NCI-H774 (cell line): ENCODE measurements at places on chromosomes 1 and 21.
A peak's percentile ranks its signal among the peaks of the same experiment; 100 is the strongest.

GRCh38 chr1:90044346-90044745 lies 49.4 kb downstream of the ZNF326 start:
- DNase-seq: no peak

DNA sequence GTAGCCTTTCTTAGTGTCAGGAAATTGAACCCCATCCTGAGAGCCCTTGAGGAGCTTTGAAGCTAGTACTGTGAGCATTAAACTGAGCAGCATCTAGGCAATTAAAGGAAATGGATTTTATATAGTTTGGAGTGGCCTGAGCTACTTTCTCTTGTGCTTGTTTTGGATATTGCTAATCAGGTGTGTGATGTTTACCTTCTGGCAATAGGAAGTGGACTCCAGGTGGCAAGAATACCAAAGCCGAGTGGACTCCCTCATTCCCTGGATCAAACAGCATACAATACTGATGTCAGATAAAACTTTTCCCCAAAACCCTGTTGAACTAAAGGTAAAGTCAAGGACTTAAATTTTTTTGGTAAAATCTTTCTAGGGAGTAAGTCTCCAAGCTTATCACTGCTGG lies 79.4 kb downstream of the MACF1 start:
- peak; percentile 17 for DNase-seq

DNA sequence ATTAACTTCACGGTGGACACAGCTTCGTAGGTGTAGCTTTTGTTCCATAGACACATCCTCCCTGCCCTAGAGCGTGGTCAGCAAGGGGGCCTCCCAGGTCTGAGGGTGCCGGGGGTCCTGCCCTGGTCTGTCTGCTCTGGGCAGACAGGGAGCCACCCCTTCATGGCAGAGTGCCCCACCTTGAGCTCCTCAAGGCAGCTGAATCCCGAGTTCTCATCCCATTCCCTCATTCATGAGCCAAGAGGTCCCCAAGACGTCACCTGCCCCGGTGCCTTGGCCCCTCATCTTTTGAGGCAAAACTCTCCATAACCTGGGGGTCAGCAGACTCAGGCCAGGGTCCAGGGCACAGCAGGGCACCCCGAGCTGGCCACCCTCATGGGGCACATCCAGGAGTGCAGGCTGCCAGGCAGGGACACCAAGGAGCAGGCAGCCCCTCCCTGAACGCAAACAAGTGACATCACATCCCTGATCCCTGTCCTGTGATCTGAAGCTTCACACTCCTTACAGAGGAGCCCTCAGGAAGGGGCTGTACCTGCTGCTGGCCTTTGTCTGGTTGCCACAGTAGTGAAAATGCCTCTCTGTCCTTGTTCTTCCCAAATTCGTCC lies 23.3 kb downstream of the UBASH3A start:
- DNase-seq: no peak

GRCh38 chr1:21966247-21967000 lies 10.4 kb upstream of the CELA3B start:
- DNase-seq: no peak

GRCh38 chr1:39407510-39407895 lies 83.9 kb upstream of the BMP8A start:
- no peak for DNase-seq

DNA sequence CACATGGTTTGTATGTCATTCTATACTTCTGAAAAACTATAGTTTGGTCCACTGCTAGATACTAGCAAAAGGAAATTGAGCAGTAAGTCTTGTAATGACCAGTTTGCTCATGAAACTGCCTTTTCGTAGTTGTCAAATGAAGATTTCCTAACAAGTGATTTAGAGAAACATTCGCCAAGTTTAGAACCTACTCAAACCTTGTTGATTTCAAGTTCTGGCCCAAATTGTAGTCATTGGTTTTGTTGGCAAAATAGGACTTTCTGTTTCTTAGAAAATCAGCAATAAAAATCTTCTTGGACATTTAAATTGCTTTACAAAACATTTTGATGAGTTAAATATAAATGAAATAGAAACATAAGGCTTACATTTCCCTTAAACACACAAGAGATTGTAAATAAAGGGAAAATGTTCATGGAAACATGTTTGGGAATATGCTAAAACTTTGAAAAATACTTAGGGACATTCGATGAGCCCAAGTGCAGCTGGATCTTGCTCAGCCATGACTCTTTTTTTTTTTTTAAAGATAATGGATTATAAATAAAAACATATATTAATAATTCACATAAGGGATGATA lies 178.5 kb upstream of the LYPLAL1 start:
- no peak for DNase-seq

DNA sequence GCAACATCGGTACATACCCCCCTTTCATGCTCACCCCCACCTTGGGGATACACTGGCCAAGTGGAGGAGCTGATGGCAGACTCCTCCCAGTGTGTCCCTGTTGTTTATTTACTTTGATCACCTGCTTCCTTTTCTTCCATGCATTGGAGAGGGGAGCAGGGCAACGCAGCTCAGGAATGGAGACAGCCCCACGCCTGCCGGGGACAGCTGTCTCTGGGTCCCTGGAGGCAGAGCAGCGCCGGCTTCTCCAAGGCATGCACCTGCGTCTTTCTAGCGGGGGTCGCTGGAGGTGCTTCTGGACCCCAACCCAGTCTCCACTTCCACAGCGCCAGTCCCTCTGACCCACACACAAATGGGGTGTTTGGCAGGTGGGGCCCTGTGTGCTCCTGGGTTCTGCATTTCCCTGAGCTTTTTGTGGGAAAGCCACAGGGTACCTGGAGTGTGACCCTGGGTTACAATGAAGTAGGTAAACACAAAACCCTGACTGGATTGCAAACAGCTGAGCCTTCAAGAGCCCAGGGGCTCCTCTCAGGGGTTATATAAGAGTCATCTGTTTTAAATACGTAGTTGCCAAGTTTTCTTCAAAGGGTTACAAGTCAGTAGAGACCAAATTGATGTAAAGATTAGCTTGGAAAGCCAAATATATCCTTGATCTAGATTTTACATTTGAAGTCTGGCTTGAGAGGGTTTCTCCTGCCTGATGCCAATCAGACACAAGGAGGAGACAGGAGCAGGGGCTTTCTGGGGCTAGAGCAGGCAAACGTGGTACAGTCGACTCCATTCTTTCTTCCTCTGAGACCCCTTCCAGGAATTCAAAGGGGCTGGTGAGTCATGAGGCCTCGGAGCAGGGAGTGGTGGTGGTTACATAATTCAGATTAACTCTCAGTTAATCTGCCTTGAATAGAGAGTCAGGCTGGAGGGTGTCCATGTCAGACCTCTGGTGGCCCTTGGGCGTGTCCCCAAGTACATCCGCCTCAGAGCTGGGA lies 4.5 kb downstream of the AJAP1 start:
- DNase-seq: no peak

DNA sequence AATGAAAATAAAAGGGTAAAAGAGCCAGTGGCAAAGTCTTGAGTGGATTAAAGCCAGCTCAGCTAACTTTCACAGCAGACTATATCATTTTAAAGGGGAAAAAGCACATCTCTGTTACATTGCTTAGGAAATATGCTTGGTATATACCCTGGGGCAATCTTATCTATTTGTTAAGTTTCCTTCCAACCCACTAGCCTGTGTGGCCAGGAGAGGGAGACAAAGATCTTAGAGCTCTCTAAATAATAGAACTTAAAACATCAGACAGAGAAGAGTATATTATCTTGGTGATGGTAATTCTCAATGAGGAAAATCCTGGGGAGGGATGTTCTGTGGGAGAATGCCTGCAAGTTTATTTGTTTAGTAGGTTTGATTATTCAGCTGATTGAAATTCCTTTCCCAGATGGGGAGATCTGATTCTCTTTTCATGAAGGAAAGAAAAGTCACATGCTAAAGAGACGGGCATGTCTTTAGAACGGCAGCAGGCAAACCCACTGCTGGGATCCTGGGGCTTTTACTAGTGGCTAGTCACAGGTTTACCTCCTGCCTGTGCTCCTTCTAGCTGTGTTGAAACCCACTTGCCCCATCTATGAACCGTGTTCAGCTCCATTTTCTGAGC lies 3.6 kb downstream of the KCNE2 start:
- DNase-seq: peak; percentile 26

- DNase-seq: no peak
Observed at GRCh38 chr1:115183721-115184259, 94.5 kb upstream of the TSPAN2 start.

DNA sequence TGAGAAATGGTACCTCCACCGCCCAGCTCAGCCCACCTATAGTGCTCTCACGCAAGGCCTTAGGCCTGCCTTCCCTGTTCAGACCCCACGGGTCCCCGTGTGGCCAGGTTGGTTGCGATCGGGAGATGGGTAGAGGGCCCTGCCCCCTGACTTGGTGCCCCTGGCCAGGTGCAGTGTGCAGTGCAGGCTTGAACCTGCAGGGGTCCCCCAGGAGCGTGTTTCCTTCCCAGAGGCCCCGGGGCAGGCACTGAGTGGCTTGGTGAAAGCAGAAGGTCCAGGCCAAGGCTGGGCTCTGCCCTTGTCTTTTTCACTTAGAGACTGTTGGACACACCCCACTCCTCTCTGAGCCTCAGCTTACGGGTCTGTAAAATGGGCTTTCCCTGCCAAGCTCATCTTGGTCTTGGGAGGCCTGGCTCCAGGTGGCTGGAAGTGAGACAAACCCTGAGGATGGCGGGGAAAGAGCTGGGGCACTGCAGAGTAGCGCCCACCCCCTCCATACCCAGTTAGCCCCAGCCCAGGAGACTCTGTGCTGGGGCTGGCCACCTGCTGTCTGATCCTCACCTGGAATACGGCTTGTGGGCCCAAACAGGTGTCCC lies 9.3 kb upstream of the HES5 start:
- DNase-seq: no peak

- DNase-seq: no peak
Observed at GRCh38 chr1:39360731-39361130, 130.7 kb upstream of the BMP8A start.

DNA sequence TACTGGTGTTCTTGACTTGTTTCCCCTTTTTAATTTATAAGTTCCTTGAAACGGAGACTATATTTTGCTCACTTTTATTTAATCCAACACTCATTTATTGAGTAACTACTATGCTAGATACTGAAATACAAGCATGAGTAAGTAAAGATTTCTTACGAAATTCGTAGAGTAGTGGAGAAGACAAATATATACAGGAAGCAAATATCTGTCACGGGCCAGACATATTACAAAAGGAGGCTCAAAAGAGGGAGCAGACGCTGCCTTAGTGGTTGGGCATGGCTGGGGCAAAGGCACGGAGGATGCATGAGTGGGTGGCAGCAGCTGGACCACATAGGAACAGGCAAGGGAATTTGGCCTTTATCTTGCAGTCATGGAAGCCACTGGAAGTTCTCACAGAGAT lies 6.8 kb downstream of the NCF2 start:
- no peak for DNase-seq

DNA sequence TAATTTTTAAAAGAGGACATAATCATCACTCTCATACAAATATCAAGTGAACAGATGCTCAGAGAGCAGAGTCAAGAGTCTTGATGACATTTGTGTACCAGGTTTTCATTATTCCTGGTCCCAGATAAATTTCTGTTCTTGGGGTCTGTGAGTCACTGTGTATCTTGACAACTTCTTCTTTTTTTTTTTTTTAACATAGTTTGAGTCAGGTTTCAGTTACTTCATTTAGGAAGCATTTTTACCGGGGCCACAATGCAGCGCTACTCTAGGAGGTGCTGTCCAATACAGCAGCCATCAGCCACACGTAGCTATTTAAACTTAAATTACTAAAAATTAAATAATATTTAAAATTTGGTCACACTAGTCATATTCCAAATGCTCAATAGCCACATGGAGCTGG lies 188.1 kb upstream of the SAMSN1 start:
- no peak for DNase-seq

DNA sequence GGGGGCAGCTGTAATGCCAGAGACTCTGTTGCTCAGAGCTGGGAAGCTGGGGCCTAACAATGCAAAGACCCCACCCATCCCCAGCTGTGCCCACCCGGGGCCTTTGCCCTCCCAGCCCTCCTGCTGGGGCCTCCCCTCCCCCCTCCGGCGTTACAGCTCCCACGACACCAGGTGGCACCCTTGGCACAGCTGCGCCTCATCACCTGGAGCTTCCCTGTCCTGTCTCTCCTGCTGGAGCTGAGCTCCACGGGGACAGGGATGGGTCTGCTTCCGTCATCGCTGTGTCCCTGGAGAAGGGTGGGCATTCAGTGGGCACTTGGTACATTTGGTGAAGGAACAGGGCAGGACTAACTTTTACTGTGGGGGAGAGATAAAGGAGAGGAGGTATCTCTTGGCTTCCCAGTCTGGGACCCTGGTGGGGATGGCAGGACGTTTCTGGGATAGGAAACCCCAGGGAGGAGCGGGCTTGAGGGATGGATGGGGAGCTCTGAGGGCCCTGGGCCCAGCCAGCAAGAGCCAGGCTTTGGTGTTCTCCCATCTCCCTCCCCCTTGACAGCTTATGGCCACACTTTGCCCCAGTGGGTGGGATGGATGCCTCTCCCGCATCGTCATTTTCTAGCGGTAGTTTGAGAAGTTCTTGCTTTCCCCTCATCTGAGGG lies 453.2 kb downstream of the PTPRU start:
- DNase-seq: no peak
